ENCODE measurements at places on chromosomes 6 and 20.

DNA sequence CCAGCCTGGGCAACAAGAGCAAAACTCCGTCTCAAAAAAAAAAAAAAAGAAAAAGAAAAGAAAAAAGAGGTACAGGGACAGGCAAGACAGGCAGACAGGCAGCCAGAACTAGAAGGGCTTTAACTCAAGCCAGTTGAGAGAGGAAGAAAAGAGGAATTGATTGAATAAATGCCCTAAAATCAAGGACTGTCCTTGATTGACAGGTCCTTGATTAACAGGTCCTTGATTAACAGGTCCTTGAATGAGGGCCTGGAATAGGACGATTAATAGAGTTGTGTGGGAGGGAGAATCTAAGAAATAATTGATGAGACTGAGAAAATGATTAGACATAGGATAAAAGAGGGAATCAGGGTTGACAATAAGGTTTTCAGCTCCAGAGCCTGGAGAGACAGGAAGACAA lies 36.1 kb downstream of the ZC2HC1B start:
- DNase-seq = no peak

GRCh38 chr6:15533379-15534026 lies 129.3 kb downstream of the DTNBP1 start:
- no peak for DNase-seq

GRCh38 chr6:33344701-33345697 lies 27.5 kb upstream of the ZBTB22 start:
- peak; percentile 61 for DNase-seq

- no peak for DNase-seq
Measured at GRCh38 chr6:32167761-32168262, 3.4 kb downstream of the EGFL8 start.

GRCh38 chr6:87180105-87180728 lies 24.9 kb downstream of the ZNF292 start:
- DNase-seq = no peak

DNA sequence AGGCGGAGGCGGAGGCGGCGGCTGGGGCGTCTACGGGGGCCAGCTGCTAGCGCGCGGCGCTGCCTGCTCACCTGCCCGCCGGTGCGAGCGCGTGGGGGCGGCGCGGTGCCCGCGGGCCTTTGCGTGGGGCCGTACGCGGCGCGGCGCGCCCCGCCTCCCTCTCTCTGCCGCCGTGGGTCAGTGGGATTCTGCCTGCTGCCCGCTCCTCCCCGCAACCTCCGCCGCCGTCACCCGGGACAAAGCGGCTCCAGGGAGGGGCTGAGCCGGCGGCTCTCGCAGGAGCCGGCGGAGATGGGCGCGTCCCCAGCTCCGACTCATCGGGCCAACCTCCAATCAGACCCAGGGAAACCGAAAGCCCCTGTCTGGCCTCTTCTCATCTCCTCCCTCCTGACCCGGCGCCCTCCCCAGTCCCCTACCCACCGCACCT lies at the start of gene RCAN2:
Gene RCAN2, minus strand, starts transcription at position 249 of the 427 bp plus-strand sequence.
- DNase-seq = no peak

- no peak for DNase-seq
Measured at GRCh38 chr6:126531286-126531685, 191.4 kb downstream of the CENPW start.

DNA sequence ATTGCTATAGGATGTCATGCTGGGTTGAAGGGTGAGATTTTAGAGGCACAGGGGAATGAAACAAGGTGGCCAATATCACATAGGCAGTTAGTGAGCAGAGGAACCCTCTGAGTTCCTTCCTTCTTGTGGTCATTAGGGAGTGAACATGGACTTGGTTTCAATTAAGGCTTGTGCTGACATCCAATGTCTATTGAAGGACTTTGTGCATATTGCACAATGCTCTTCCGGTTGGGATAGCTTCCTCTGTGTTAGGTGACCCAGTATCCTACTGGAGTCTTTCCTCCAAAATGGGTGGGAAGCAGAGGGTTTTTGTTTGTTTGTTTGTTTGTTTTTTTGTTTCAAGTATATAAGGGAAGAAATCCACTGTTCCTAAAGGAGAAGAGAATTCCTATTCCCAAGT lies 98.5 kb downstream of the HDGFL1 start:
- DNase-seq = no peak

DNA sequence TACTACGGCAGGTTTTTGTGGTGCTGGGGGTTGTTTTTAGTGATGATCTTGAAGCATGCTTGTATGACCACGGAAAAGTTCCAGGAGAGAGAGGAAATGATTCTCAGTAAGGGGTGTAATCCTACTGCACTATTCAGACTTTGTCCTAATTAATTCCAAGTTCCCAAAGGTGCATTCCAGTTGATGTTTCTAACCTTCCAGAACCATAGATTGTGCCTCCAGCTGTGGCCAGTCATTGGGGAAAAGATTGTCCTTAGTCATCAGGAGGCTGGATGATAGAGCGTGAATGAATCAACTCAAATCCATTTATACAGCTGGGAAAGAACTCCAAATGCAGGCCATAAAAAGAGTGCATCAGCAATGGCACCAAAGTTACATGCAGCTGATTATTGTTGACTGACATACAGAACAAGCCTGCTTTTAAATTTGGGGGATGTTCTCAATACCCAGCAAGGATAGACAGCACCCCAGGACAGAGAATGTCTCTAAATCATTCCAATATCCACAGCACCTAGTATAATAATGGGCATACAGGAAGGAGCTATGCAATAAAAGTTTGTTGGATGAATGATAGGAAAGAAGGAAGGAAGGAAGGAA lies 27.8 kb upstream of the PKHD1 start:
- DNase-seq = no peak

DNA sequence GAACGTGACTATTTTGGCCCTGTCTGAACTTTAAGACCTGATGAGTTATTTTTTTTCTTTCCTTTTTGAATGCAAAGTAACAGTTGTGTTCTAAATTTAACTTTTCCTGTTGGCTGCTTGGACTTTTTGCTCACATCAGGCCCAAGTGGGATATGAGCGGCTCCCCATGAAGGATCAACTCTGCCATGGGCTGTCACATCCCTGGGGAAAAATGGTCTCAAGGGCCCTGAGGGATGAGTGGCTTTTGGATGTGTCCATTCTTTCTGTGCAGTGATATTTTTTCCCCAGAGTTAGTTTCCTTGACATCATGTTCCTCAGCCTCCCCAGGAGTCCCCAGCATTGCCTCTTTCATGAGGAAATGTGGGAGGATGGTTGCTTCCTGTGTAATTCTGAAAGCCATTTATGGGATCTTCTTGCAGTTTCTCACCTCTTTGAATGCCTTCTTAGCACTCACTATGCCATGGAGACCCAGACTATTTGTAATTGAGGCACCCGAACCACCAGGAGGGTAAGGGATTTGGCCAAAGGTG lies 92.5 kb downstream of the SLC24A3 start:
- DNase-seq = no peak

DNA sequence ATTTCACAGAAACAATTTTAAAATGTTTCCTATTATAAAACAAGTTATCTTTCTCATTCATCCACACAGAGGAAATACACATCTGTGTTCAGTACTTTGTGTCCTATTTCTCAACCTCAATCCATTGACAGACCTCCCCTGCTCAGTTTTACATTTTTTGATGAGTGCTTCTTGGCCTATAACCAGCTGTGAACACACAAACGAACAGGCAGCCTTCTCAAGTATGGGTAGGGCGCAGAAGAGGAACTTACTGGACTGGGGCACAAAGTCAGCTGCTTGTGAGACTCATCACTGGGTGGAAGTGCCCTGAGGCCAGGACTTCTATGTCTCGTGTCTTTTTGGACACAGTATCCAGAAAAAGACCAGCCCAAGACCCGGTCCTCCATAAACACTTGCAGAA lies 2.8 kb downstream of the RPS6KA2 start:
- peak; percentile 44 for DNase-seq

DNA sequence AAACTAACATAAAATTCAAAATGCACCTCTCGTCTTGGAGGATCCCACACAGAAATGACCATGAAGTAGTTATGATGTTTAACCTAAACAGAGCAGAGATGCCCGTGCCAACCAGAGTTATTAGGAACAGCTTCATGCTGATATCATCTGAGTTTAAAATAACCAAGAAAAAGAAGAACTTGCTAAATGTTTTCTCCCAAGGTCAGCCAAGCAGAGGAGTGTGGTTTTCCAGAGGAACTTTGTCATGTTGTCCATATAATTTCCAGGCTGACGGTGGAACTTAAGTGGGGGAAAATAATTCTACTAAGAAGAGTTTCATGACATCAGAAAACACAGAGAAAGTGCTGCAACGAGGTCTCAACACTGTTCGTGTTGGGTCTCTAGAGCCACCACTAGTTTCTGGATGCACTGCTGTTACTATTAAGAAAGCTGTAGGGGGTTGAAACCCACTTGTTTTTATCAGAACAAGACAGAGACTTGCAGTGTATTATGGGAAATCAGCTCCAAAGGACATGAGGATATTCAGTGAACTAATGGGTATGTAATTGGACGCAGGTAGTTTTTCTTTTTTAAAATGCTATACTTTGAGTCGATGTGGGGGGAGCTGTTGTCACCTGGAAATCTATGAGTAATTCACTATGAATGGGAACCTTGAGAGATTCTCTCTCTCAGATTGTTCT lies 5.2 kb downstream of the AGPAT4 start:
- DNase-seq = no peak

GRCh38 chr6:42783876-42784642 lies 2.2 kb downstream of the BICRAL start:
- DNase-seq = peak; percentile 55

GRCh38 chr6:149331871-149332270 lies 14.4 kb downstream of the TAB2 start:
- DNase-seq = no peak

- DNase-seq = peak; percentile 3
Measured at GRCh38 chr6:42618686-42619085, 54.9 kb downstream of the UBR2 start.

DNA sequence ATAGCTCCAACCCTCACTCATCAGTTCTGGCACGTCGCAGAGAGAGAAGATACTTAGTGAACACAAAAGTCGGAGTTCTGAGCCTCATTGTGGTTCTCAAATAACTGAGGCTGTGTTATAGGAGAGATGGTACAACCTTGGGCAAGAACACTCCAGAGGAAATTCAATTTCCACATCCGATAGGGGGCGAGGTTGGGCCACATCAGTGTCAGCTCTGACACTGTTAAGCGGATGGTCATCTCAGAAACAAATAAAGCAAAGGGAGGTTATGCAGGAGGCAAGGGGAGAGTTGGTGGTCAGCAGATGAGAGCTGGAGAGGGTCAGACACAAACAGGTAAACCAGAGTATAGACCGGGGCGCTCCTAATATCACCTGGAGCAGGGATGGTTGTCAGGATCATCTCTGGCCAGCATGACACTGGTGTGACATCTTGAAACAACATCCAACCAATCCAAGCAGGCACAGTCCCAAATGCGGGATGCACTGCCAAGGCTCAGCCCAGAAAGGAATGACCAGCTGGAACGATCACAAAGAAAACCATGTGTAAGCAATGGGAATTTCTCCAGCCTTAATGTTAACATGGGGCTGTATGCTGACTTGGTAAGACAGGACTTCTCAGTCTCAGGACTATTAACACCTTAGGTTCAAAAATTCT lies 331.8 kb downstream of the HACE1 start:
- DNase-seq = no peak

DNA sequence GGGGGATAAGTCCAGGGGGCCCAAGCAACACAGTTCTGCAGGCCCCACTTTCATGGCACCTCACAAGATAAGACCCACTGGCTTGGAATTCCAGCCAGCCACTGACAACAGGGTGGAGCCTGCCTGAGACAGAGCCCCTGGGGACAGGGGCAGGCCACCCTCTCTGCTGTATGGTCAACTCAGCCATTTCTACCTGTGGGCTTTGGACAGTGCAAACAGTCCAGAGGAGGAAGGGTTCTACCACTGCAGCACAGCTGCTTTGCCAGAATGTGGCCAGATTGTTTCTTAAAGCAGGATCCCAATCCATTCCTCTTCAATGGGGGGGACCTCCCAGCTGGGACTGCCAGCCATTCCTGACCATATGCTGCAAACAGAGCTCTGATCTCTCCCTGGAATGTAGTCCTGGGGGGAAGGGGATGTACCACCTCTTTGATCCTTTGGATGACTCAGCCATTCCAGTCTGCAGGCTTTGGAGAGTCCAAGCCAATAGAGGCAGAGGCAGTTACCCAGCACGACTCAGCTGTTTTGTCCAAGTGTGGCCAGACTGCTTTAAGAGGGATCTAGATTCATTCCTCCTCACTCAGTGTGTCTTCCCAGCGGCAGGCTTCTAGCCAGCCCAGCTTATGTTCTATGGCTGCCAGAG lies 842.2 kb downstream of the EPHA7 start:
- DNase-seq = no peak

- DNase-seq = no peak
Measured at GRCh38 chr6:100101644-100102043, 107.6 kb upstream of the MCHR2 start.

DNA sequence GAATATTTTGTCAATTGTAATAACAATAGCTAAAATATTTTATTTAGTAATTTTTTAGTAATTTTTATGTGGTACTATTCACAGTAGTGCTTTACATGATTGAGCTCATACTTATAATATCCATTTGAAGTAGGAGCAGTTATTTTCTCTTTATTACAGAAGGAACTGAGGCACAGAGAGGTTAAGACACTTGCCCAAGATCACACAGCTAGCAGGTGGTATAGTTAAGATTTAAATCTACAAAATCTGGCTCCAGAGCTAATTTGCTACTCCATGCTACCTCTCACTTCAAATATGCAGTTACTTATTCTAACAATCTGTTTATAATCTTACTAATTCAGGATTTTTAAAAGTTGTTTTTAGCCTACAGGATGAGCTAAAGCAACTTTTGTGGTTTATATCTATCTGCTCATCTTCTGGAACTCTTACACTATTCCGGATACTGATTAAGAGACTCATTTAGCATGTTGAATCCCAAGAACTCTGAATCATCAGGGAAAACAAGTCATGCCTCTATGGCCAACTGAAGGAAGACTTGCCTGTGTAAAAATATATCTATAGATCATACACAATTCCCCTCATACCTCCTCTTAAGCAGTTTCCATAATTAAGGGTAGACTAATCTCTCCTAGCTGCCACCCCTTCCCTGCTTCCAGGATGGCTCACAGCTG lies 324.2 kb downstream of the UBE3D start:
- no peak for DNase-seq

GRCh38 chr6:36460916-36461315 lies 18.1 kb downstream of the KCTD20 start:
- no peak for DNase-seq

DNA sequence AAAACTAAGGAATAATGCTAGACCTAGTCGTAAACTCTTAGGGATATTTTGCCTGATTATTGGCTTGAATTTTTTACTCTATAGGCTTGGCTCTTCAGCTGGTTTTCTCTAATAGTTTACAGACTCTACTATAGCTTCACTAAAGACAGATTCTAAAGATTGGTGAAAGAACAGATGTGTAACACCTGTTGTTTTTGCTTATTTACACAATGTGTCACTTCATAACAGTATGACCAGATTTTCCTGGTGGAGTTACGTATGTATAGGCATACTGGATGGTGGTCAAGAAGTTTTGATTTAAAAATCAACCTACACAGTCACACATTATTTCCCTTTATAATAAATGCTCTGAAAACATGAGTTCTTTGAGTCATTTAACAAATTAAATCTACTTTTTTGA lies 4.8 kb downstream of the COL19A1 start:
- no peak for DNase-seq

DNA sequence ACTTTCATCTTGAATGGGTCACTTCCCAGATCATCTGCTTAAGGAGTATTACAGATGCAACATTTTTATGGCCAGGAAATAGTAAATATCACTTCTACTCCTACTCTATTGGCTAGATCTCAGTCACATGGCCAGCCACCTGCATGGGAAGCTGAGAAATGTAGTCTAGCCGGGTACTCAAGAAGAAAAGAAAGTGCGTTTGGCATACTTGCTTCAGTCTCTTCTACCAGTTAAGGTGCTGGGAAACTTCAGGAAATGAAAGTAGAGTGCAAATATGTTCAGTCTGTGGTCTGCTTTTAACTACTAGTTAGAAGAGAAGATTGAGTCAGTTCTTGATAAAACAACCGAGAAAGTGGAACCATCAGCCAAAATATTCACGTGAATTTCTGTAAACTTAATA lies 129.2 kb downstream of the PDSS2 start:
- DNase-seq = no peak

Data from skin of body (tissue), 3 donors.